ENCODE measurements at places on chromosomes 3 and 15.

GRCh38 chr15:58472821-58473581, 41.2 kb downstream of the LIPC start:
- peak; percentile 85 for DNase-seq

DNA sequence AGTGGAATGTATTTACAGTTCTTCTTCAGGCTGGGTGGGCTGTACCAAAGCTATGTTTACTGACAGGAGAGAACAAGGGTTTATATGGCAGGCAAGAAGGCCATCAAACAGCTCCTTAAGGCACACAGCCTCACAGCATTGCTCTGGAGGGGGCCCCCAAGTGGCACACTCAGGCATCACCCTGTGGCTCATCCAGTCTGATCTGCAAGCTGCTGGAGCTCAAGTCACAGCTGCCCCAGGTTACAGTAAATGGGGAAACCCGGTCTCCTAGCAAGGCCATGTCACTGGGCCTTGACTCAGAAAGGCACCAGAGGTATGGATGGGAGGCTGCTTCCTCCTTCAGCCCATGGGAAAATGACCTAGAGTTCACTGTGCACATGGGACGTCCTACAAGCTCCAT, 67.5 kb downstream of the TFG start:
- no peak for DNase-seq

GRCh38 chr3:38967693-38967989, 84.1 kb downstream of the SCN11A start:
- no peak for DNase-seq

- no peak for DNase-seq
Observed at GRCh38 chr3:25430287-25430934, 2.3 kb downstream of the RARB start.

DNA sequence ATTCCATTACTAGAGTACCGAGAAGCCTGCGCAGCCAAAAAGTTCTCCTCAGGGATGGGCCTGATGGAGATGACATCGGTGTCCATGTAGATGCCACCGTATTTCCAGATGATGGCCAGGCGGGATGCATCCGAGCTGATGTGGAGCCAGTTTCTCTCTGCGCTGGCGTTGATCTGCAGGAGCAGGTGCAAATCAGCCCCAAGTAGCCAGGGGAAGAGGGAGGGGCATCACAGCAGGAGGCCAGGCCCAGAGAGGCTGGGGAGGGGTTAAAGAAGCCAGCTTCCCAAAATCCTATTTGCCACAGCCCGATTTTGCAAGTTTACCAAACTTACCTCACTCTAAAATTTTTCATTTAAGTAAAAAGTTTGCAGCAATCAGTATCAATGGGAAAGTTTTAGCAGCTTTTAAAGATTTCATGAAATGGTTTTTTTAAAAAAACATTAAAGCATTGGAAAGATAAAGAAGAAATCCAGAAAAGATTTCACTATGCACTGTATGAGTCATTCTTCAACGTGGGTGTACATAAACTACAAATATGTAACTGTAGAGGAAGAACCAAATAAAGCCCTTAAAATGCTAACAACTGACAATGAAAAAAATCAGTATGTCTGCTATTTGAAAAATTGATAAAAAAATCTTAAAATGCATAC, 7.4 kb downstream of the A4GNT start:
- DNase-seq: no peak
